ENCODE measurements at places on chromosomes 16 and 17.

- DNase-seq = no peak
These were observed 311.8 kb downstream of the UTP18 start for GRCh38 chr17:51572115-51572514.

GRCh38 chr17:7280519-7281073 lies 922 bp upstream of the SLC2A4 start:
- peak; percentile 74 for DNase-seq

GRCh38 chr17:79850571-79851460 lies 11.6 kb upstream of the CBX4 start:
- DNase-seq = no peak

- no peak for DNase-seq
These were observed 106.3 kb upstream of the SIAH1 start for GRCh38 chr16:48491517-48491916.

GRCh38 chr17:39808409-39808997 lies 55.6 kb downstream of the IKZF3 start:
- DNase-seq = no peak

DNA sequence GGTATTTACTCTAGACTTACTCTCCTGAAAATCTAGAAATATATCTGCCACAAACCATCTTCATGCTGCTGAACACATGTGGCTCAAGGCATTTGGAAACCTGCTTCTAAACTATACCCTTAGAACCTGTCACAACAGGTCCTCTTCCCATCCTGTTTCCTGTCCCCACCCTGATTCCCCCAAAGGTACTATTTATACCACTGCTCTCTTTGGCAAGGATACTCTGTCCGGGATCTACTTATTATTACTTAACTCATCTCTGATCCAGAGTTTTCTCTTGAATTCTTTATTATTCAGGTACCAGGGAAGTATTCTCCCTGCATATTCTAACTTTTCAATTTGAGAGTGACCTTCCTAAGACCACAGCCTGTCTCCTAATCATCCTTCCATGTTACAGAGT lies 33.4 kb downstream of the TRAF4 start:
- DNase-seq = no peak

- no peak for DNase-seq
These were observed 31.9 kb downstream of the UBE2O start for GRCh38 chr17:76421044-76421407.

DNA sequence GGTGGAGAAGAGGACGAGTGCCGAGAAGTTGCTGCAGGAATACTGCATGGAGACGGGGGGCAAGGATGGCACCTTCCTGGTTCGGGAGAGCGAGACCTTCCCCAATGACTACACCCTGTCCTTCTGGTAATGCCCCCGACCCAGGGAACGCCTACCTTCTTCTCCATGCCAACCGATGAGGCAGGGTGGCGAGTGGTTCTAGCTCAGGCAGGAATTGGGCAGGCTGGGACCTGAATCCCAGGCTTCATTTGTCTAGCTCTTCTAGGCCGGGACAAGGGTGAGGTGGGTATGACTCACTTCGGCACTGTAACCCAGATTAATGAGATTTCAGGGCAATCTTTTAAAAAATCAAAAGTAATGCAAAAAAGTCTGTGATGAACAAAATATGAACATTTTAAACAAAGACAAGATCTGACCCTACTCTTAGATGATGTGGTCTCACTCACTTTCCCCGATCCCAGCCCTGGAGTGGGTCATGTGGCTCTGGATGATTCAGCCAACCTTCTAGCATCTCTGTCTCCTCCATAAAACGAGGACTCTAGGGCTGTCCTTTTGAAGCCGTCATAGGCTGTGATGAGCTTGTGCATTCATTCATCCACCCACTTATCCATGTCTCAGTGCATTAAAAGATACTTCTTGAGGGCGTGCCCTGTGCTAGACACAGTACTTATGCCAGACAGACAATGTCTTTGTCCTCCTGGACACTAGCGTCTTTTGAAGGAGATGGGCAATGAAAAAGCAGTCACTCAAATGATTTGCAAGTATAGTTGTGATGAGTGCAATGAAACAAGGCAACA lies 102.6 kb downstream of the SDR42E1 start:
- no peak for DNase-seq

DNA sequence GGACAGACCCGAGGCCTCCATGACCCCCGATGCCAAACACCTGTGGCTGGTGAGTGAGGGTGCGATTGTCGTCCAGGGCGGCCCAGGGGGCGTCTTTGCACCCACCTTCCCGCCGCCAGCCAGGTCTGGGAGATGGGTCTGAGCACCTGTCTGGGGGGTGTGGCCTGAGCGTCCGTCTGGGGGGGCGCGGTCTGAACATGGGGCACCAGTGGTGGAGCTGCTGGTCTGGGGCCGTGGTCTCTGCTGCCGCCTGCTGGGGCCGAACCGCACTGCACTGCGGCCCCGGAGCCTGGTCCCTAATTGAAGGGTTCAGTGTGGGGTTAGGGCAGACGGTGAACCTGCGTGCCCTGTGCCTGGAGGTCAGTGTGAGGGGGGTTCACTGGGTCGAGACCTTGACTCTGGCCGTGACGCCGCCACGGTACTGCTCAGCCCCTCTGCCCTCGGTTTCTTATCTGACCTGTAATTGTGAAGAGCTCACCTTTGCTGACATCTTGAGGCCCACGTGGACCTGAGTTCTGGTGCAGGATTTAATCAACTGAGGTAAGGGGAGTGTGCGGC lies 12.6 kb upstream of the TCF25 start:
- DNase-seq = peak; percentile 71

Data from T-helper 9 cell (primary cell).